MCF 10A (cell line): ENCODE measurements at places on chromosomes 4 and X. TPM values are rescaled to one million over a fixed set of nuclear protein-coding genes. Genes with fewer than 3 reads are reported as not detected.

The NDNF gene
- 0.42 TPM in 1 of 2 replicates, not detected in the other for total RNA-seq

The FRMD7 gene
- not detected in 2 replicates for total RNA-seq

DNA sequence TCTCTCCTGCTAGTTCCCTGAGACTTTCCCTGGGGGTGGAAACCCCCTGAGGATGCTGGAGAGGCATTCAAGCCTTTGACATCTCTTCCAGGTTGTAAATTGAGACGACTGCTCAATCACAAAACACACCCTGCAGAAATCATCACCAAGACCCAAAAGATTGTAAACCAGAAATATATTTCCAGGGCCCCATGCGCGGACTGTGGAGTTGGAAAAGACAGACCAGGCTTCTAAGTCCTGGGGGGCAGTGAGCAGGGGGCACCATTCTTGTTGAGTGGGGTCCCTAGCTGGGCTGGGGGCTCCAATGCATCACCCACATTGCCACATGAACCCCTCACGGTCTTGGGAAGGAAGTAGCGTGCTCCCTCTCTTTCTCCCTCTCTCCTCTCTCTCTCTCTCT is 87.9 kb upstream of the C4orf50 start:
- H3K27ac ChIP-seq, result no peak overlapping the region
- H3K36me3 ChIP-seq, result no peaks in the 10 kb centered on the region
- H3K4me1 ChIP-seq, result no peaks in the 10 kb centered on the region
- H3K27me3 ChIP-seq, result no peaks in the 10 kb centered on the region
- no peak overlapping the region for H3K4me3 ChIP-seq
- no peak for DNase-seq

DNA sequence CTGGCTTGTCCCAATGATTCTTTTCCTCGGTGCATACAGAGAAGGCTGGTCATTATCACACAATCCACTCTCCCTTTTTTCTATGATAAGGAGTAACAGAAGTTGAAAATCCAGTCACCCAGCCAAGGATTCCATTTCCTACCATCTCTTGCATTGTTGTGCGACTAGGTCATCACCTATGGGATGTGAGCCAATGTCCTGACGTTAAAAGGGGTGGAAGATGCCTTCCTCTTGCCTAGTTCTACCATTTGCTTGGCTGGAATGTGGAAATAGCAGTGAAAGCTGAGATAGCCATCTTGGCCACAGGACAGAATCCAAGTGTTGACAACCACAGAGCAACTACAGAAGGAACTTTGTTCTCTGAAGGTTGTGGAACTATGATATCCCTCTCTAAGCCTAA is 132.2 kb upstream of the KIT start:
- H3K36me3 ChIP-seq, result no peaks in the 10 kb centered on the region
- H3K27ac ChIP-seq, result no peak overlapping the region
- peak; percentile 68 for DNase-seq
- no peaks in the 10 kb centered on the region for H3K27me3 ChIP-seq
- peaks cover 9% of the 10 kb centered on the region for H3K4me1 ChIP-seq
